ENCODE measurements at places on chromosomes 7 and 10.

DNA sequence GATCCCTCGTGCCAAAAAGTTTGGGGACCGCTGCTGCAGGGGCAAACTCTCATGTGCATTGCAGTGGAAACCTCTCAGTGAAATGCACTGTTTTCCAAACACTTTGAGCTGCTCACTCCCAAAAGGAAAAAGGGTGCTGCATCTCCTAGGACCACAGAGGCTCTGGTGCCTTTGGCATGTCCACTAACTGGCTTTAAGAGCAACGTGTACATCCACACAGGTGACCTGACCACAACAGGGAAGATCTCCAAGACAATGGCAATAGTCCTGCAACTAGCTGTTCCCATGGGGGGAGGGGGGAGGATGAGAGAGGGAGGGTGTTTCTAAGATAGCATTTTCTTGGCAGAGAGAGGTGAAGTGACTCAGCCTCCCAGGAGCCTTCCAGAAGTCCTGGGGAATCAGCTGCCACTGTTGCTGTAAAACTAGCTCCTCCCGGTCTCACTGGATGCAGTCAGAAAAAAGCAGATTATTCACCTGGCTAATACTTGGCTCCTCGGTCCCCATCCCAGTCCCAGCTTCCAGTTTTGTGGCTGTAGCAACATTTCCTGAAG lies 181.7 kb downstream of the HECW1 start:
- no peak for DNase-seq

DNA sequence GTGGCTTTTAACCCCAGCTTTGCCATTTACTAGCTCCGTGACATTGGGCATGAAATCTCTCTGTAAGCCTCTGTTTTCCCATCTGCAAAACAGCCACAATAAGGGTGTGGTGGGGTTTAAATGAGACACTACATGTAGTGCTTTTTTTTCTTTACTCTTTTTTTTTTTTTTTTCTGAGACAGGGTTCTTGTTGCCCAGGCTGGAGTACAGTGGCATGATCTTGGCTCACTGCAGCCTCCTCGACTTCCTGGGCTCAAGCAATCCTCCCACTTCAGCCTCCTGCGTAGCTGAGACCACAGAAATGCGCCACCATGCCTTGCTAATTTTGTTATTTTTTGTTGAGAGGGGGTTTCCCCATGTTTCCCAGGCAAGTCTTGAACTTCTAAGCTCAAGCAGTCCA lies 8.3 kb upstream of the DENND10 start:
- DNase-seq, result no peak

DNA sequence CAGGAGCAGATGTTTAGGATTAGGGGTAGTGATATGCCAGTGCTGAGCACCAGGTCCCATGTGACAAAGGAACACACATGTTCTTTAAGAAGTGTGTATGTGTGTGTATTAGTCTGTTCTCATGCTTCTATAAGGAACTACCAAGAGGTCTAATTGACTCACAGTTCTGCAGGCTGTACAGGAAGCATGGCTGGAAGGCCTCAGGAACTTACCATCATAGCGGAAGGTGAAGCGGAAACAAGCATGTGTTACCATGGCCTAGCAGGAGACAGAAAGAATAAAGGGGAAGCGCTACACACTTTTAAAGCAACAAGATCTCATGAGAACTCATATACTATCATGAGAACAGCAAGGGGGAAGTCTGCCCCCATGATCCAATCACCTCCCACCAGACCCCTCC lies 22.8 kb upstream of the PDZD8 start:
- DNase-seq, result no peak

DNA sequence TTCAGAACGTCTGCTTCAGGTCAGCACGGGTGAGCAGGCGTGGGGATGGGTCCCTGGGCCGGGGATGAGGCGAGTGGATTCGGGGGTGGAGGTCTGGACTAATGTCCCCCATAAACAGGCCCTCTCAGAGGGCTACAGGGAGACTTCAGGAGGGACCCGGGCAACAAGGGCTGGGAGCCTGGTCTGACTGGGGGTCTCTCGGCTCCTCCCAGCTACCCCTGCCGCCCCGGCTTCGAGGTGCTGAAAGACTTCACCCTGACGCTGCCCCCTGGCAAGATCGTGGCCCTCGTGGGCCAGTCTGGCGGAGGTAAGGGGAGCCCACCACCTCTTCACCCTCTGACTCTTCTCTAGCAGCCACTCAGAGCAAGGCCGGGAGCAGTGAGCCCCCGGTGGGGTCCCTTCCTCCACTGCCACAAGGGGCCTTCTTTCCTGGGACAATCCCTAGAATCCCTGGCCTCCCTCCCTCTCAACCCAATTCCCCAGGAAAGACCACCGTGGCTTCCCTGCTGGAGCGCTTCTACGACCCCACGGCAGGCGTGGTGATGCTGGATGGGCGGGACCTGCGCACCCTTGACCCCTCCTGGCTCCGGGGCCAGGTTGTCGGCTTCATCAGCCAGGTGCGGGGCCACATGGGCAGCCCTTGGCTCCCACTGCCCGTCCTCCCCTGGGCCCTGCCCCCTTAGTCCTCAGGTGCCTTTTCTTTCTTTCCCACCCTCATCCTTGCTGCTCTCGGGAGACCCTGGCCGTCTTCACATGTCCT lies 7.5 kb upstream of the ASIC3 start:
- DNase-seq, result no peak

- DNase-seq, result no peak
Measured at GRCh38 chr10:5809527-5810154, 3.6 kb downstream of the GDI2 start.
